CD4-positive, alpha-beta T cell treated with Interleukin-2 at 100 ng/mL for 4 hours (primary cell): ENCODE measurements at places on chromosomes 2 and 18.
A peak's percentile ranks its signal among the peaks of the same experiment; 100 is the strongest.

- DNase-seq: no peak
Observed at GRCh38 chr2:122627388-122627787, 871.9 kb downstream of the TSN start.

DNA sequence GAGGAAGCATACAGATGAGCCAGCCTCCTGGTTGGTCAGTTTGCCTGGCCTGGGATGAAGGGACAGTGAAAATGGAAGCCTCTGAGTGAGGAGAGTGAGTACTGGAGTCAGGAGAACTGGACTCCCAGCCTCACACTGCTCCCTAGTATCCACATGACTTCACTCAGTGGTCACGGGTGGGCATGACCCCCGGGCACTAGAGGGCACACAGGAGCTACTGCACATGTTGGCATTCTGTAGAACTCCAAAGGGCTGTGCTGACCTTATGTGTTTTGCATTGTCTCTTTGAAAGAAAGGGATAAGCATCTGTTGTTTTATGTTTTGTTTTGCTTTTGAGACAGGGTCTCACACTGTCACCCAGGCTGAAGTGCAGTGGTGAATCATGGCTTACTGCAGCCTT is 23.7 kb downstream of the NCAPH start:
- DNase-seq: peak; percentile 47

DNA sequence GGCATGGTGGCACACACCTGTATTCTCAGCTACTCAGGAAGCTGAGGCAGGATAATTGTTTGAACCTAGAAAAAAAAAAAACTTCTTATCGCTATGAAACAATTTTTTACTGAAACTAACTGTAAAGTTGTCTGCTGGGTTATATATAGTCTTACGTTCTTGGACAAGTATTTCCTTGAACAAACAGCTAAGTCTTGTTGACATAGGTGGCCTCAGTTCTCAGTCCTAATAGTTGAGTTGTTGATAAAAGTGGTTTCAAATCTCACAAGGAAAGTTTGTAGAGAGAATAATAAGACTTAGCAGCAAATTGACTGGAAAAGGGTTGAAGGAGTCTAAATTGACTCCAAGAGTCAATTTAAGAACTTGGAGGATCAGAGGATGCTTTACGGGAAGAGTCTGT is 166.5 kb upstream of the KCNJ3 start:
- DNase-seq: no peak

- no peak for DNase-seq
Observed at GRCh38 chr2:69041214-69041613, 28.2 kb downstream of the ANTXR1 start.

DNA sequence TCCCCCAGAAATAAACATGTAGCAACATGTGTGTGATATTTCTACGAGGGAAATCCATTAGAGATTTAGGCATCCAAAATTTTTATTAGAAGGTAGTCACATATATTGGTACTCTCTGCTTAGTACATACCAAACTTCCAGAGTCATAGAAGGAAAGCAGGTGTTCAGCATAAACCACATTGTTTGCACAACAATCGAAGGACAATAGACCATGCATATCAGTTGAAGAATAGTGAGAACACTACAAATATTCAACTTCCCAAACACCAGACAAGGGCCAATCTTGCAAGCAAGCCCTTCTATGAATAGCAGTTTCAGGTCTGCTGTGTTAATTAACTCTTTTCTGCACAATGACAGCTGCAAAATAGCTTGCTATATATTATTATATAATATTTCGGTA is 702.2 kb downstream of the ERBB4 start:
- DNase-seq: no peak

DNA sequence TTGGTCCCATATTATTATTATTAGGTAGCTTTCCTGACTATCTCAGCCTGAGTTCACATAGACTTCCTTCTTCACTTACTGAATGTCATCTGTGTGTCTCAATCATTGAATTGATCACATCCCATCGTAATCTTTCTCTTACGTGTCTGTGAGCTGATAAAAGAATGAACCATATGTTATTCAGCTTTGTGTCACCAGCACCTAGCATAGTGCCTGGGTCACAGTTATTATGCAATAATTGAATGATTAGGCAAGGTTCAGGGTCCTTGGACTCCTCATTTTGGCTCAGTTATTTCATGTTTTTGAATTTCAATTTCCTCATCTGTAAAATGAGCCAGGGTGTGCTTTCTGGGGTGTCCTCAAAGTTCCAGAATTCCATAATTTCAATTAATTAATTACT is 107.2 kb downstream of the ZEB2 start:
- no peak for DNase-seq

GRCh38 chr2:190318514-190318913 is 1.1 kb downstream of the HIBCH start:
- DNase-seq: no peak
